NK-92 treated with Interleukin-12 subunit alpha and Interleukin-12 subunit beta, amount 100 ng/mL, for 24 hours (cell line): ENCODE measurements at places on chromosomes 11 and 22.

DNA sequence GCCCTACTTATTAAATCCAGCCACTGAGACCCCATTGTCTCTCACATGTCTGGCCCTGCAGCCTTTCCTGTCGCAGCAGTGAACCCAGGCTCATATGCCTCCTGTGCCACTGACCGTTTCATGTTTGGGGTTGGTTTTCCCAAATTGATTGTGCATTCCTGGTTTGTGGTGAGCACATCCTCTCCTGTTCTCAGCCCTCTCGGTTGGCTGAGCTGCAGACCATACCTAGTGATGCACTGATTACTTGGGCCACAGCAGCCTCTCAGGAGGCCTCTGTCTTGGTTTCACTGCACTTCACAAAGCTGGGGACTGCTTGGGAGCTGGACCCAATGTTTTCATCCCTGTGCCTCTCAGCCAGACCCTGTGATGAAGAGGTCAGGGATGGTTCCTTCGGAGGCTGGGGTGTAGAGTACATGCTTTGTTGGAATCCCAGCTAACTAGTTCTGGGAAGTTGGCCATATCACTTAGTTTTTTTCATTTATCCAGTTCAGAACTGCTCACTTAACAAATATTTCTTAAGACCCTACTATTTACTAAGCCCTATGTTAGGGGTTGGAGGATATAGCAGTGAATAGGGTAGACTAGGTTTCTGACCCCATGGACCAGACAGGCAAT lies 30.9 kb downstream of the PARVA start:
- no peak for DNase-seq

GRCh38 chr11:20056109-20056949 lies 103.9 kb downstream of the DBX1 start:
- no peak for DNase-seq

DNA sequence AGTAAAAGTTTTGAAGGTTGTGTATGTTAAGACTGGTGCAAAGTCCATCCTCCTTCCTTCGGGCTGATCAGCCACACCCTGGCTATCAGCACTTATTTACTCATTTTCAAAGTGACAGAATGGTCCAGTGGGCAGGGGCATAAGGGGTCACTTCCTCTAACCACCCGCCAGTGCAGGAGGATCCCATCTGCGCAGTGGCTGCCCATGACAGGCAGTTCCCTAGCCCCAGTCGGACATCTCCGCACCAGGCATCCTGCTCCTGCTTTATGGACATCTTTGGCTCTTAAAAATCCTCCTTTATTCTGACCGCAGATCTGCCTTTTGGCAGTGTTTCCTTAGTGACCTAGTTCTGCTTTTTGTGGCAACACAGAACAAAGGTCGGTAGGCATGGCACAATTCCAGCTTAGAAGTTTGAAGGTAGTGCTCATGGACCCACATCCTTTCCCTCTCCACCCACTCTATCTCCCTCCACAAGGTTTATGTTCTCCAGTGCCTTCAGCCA lies 55.9 kb downstream of the BMAL1 start:
- DNase-seq: no peak

DNA sequence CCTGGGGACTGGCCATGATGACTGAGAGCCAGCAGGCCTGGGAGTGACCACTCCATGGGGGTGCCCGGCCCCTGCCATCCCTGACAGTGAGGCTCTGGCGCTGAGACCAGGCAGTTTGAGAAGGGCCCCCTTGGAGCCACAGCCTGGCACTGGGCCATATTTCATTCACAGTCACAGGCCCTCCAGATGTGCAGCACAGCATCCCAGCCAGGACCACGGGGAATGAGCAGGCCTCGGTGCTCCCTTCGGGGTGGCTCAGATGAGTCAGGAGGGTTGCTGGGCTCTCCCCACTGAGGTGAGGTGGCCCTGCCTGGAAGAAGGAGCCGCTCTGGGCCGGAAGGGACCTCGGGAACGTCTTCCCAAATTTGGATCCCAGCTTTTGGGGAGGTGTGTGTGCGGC lies 53.0 kb downstream of the GRAMD4 start:
- DNase-seq: no peak

DNA sequence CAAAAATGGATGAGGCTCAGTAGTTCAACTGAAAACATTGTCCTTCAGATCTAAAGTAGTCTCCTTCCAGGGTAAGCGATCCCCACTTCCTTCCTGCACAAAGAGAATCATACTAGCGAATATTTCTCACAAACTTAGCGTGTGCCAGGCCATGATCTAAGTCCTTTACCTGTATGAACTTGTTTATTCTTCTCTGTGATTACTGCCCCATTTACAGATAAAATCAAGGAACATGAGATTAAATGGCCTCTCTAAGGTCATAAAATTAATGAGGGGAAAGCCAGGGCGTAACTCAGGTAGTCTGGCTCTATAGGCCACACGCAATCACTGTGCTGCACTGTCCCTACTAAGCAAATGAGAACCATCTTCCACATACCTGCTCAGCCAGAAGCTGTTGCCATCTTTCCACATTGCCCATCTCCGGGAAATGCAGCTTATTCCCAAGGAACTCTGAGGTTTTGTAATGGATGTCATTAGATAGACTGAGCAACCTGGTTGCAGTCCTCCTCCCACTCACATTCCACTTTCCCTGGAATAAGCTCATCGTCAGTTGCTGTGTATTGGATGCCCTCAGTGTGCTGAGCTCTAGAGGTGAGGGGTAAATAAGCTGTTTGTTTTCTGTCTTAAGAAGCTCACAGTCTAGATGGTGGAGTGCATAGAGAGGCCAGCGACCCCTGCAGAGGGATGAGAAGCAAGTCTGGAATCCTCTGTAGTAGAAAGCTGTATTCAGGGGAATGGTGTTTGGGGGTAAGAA lies 146.3 kb downstream of the SNX19 start:
- DNase-seq: no peak

- no peak for DNase-seq
Measured at GRCh38 chr22:29148036-29148435, 57.7 kb upstream of the EMID1 start.

DNA sequence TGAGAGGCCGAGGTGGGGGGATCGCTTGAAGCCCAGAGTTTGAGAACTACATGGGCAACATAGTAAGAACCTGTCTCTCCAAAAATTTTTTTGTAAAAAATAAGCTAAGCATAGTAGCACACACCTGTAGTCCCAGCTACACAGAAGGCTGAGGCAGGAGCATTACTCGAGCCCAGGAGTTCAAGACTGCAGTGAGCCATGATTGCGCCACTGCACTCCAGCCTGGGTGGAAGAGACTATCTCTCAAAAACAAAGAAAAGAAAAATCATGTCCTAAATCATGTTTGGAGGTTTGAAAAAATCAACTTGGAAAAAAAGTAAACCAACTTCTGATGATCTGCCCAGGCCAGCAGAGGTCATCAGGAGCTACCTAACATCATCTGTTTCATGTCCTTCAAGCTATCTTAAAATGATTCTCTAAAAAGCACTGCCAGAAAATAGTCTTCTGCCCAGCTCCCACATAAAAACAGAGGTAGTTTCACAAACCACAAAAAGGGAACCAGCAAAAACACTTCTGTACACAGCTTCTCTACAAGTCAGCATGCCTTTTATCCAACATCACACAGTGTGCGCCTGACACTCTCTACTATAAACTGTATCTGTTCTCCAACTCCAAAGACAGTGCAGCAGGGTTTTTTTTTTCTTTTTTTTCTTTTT lies 165.0 kb downstream of the SOX6 start:
- no peak for DNase-seq

- no peak for DNase-seq
Measured at GRCh38 chr22:33112580-33112979, 54.4 kb upstream of the SYN3 start.

DNA sequence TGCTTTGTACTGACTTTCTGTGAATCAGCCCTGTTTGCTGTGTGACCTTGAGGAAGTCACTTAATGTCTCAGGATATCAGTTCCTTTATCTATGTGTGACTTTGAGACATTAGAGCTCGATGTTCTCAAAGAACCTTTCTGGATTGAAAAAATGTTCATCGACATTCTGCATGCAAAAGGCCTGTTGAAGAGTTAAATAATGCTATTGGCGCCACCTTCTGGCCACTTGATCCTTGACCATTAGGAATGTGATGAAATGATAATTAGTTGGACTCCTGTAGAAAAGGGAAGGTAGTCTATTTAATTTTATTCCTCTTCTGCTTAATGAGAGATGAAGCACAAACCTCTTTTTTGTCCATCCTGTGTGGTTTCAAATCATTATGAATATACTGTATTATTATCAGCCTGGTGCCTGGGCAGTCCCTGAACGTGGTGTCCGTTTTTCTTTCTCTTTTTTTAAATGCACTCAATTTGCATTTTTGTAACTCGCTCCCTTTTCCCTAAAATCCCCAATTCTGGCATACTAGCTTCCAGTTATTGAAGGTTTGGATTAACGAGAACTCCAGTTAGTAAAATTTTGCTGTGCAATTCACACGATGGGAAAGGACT lies 20.7 kb downstream of the ELF5 start:
- DNase-seq: peak; percentile 8

DNA sequence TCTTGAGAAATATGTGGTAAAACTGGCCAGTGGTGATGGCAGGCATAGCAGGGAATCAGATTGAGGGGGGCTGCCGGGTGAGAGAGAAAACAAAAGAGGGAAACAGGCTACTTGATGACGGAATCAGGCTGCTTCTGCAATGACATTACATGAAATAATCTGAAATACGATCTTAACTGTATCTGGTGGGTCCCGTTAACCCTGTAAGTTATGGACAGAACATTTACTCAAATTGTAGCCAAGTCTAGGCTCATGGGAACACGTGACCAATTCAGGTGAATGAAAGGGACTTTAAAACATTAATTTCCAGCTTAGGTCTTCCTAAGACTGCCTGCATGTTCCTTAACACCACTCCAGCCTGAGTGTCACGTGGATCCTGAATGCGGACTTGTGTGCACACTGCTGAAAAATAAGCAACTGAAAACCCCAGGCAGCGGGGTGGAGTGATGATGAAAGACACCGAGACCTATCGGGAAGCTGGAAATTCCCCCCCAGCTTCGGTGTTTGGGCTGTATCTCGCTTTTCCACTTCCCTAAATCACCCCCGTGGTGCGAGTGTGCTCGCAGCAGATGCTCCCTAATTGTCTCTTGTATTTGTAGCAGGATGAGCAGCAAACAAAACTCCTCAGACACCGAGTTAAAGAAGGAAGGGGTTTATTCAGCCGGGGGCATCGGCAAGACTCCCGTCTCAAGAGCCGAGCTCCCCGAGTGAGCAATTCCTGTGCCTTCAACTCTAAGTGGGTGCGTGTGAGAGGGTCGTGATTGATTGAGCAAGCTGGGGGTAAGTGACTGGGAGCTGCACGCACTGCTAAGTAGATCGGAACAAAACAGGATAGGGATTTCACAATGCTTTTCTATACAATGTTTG lies 145.0 kb upstream of the GRK3 start:
- no peak for DNase-seq

- no peak for DNase-seq
Measured at GRCh38 chr11:130622141-130622542, 173.7 kb downstream of the ADAMTS15 start.

GRCh38 chr22:25091458-25091857 lies 108.2 kb upstream of the CRYBB3 start:
- no peak for DNase-seq

- DNase-seq: peak; percentile 71
Measured at GRCh38 chr11:35144136-35144741, 5.3 kb downstream of the CD44 start.

DNA sequence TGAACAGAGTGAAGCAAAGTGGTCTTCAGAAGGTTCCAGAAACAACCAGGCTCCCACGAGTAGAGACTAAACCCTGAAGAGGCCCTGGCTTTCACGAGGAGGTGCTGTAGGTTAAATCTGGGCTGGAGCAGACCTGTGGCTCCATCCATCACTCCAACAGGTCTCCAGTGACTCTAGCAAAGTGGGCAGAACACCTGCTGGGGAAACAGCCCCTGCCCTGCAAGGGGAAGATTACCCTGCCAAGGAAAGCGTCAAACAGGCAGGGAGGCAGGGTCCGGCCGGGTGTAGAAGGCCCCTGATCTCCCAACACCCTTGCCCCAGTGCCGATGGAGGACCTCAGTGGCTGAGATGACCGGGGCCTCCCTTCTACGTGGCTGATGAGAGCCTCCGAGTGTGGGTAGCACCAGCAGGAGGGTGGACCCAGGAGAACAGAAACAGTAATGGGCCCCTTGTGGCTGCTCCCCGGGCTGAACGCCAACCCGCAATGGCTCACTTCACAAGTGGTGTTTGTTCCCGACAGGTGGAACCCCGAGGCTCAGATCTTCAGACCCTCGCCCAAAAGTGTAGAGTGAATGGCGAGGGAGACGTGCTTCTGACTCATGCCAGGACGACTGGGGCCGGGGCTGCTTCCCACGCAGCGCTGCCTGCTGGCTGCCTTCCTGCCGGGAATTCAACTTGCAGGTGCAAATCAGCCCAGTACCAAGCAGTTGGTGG lies 112.0 kb downstream of the SHANK2 start:
- no peak for DNase-seq

DNA sequence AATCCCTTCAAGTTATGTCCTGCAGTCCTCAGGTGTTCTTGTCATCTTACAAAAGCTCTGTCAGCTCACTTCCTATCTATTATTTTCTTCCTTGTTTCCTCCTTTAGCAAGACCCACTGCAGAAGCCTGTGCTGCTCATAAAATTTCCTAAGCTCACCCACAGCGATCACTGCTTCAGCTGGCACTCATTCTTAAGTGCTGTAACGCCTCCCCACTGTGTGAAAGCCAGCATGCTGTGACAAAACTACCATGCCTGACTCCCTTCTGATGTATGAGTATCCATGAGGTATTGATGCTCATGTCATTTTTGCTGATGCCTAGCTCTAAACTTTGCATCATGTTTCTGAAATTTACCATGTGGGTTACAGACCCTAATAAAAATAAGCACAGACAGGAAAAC lies 41.5 kb upstream of the CNTN5 start:
- no peak for DNase-seq

DNA sequence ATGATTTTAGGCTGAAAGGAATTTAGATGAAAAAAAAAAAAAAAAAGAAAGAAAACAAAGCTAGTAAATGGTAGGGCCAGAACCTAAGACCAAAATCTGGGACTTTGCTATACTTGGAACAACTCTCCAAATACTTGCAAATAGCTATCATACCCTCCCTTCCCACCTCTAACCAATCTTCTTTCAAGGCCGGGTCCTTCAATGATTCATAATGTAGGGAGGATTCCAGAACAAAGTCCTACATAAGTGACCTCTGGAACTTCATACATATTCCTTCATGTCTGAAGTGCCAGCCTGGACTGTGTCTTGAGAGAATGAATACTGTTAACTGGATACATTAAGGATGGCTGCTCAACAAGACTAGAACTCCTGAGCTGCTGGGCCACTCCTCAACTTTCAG lies 9.9 kb downstream of the STK33 start:
- no peak for DNase-seq

GRCh38 chr11:9899676-9900075 lies 235.8 kb downstream of the SWAP70 start:
- DNase-seq: no peak
